CD4-positive, alpha-beta T cell treated with Interleukin-21 for 1 hour (primary cell): ENCODE measurements at places on chromosomes 13 and 19.

- DNase-seq, result no peak
These were observed 204.9 kb downstream of the COL4A1 start for GRCh38 chr13:110102053-110102452.

DNA sequence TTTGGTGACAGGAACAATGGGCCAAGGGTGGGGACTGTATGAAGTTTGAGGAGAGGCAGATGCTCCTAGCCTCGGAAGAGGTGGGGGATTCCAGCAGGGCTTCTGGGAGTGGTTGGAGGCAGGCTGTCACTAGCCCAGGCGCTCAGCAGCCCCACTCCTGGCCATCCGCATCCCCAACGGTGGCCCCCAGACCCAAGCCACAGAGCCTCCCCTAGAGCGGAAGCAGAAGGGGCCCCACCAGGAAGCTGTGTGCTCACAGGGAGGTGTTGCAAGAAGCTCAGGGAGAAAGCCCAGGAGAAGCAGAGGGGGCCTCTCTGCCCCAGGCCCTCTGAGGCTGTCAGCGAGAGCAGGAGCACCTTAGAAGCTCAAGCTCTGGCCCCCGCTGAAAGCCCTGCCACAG is 8.3 kb downstream of the PRAM1 start:
- DNase-seq, result no peak

DNA sequence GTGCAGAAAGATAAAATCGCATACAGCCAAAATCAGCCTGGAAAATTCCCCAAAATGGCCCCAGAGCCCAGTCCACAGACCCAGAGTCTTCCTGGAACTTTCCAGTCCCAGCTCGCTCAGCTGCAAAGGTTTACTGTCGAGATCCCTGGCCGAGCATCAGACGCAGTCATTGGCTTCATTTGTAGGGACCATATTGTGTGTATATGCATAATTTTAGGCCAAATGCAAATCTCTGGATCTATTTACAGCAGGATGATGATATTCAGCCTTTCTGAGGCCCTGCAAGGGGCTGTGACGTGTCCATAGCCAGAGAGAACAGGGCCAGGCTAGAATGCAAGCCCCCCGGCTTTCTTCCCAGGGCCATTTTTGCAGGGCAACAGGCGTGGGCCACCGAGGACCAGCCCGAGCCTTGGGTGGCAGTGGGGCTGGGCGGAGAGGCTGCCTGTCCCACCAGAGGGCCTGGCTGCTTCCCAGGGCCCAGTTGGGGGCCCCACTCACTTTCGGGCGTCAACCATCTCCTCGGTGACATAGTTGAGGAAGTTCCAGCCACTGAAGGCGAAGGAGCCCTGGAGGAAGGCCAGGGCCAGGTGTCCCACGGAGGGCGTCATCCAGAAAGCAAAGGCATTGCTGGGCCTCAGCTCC is 13.7 kb downstream of the SLC7A10 start:
- DNase-seq, result no peak

DNA sequence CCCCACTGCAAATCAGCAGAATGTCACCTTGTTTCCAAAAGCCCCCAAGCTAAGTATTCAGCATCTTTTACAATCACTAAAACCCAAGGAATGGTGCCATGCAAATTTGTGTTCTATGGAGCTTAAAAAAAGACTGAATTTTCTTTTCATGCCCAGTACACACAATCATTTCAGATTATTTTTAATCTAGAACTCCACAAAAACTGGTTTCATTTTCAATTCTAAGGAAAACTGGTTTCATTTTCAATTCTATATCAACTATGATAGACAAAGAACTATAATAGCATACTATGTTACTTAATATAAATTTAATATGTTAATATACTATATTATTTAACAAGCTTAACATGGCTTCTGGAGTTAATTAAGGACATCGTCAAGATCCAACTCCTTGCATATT is 88.4 kb upstream of the DOCK9 start:
- no peak for DNase-seq

DNA sequence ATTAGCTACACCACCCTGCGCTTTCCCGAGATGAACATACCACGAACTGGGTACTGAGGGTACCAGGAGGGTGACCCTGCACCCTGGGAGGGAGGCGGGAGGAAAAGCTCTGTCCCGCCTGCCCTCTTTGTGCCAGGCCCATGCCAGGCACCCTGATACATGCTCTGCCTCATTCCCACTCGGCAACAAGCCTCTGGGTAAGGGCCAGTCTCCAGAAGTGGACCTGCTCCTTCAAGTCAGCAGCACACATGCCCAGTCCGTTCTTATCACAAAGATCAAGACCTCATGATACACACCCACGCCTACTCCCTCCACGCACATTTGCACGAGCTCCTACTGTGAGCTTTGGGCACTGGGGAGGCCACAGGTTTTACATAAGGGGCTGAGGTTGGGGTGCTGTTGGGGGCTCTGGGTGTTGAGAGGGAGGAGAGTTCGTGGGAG is 2.0 kb upstream of the FFAR1 start:
- DNase-seq, result no peak

- no peak for DNase-seq
These were observed 151.9 kb downstream of the SHISA2 start for GRCh38 chr13:25899952-25900351.

GRCh38 chr13:79398915-79399314 is 7.1 kb downstream of the RBM26 start:
- no peak for DNase-seq

DNA sequence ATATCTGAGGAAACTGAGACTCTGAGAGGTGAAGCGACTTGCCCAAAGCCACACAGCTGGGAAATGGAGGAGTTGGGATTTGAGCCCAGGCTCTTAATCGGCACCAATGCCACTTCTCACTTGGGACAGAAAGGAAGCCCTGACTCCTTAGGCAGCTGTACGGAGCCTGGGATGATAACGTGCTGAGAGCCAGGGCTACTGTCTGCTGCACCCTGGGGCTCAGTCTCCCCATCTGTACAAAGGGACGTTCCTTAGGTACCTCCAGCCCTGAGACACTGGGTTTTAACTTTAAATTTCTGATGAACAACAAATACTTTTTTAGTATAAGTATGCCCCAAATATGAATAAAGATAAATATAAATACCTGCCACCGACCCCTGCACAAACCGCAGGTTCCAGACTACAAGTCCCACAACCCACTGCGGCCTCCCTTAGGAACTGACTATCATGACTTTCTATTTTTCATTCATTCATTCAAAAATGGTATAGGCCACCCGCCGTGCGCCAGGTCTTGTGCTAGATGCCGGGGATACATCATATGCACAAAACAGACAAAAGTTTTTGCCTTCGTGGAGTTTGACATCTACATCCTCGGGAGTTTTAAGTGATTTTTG is 776 bp upstream of the NCLN start:
- no peak for DNase-seq

DNA sequence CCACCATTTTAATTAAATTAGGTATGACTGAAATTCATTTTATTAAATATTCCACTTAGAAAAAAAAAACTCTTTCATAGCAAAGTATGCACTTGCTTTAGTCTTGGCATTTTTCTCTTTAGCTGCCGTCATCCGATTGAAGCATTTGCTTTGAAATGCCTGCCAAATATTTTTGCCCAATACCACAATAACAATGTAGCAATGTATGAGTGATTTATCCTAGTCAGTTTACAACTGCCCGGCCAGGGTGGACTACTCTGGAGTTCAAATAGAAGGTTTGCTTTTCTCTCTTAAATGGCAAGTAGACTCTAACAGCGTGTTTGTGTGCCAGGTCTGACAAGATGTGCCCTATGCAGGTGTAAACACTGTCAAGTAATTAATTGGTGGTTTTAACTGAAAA is 675.3 kb upstream of the SGCG start:
- DNase-seq, result no peak

- no peak for DNase-seq
These were observed 38.2 kb downstream of the MZT1 start for GRCh38 chr13:72689181-72689696.

DNA sequence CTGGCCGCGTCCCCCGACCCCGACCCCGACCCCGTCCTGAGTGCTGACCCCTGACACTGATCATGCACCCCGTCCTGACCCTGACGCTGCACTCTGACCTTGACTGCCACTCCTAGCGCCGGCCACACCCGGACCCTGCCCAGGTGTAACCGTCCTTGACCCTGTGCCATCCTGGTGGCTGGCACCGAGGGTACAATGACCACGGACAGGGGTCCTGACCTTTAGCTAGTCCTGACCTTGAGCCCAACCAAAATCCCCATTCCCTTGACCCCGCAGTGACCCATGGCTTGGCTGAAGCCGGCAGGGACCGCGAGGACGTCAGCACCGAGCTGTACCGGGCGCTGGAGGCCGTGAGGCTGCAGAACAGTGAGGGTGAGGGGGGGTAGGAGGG is 25.9 kb downstream of the CLEC4M start:
- no peak for DNase-seq

GRCh38 chr13:106129273-106129672 is 406.2 kb downstream of the EFNB2 start:
- no peak for DNase-seq

GRCh38 chr13:103726808-103727207 is 660.6 kb upstream of the SLC10A2 start:
- DNase-seq, result no peak

DNA sequence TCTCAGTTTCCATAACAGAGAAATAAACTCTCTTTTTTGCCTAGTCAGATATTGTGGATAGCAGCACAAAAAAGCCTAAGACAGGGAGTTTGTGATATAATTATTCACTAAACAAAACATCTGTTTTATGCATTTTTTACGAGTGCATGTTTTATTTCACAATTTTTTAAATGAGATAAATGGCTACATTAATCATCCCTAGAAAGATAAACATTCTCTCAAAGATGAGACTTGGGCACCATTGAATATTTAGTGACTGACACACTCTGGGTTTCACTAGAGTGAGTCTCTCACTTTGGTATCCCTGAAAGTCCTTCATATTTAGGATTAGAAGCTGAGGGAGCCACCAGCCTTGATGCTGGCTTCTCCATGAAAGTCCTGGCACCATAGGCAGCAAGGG is 74.3 kb upstream of the LRCH1 start:
- DNase-seq, result no peak

GRCh38 chr19:58585442-58586132 is 12.5 kb upstream of the MZF1 start:
- DNase-seq, result no peak

GRCh38 chr13:95243207-95243606 is 58.0 kb downstream of the ABCC4 start:
- DNase-seq, result no peak

DNA sequence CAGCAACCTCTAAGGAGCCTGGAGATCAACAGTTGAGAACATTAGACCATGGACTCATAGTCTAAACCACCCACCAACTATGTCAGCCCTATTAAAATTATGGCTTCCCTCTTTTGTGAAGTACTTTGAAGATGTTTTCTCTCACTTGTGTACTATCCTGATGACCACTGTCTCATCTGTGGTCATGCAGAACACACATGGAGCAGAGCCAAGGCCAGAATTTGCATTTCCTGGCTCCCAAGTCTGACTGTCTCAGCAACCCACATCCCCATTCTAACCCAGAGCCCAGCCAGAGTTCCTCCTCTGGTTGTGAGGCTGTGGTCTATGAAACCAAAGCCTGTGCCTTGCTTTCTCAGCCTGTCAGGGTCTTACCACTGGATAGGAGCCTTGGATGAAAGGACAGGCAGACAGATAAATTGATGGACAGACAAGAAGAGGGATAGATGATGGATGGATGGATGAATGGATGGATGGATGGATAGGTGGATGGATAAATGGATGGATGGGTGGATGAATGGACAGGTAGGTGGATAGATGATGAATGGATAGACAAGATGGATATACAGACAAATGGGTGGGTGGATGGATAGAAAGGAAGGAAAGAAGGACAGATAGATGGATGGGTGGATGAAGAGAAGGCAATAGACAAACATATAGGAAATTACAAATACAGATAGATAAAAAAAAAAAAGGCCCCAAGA is 35.4 kb downstream of the ZNF557 start:
- DNase-seq, result peak; percentile 2

DNA sequence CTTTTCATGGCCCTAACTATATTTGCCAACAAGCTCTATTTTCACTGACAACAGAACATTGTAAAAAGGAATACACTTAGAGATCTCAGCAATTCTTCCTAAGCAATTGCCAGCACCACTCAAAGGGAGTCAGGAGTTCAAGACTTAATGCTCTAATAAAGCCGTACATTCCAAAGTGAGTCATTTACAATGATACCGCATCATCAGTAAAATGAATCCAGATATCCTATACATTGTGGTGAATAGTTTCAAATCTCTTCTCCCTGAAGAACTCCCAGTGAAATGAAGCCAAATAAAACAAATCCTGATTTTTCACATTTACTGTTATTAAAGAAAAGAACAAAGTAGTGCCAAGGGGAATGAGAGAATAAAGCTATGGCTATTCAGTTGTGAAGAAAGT is 2898.7 kb upstream of the PCDH20 start:
- no peak for DNase-seq

- peak; percentile 69 for DNase-seq
These were observed 75.6 kb upstream of the TM9SF2 start for GRCh38 chr13:99425485-99426341.

DNA sequence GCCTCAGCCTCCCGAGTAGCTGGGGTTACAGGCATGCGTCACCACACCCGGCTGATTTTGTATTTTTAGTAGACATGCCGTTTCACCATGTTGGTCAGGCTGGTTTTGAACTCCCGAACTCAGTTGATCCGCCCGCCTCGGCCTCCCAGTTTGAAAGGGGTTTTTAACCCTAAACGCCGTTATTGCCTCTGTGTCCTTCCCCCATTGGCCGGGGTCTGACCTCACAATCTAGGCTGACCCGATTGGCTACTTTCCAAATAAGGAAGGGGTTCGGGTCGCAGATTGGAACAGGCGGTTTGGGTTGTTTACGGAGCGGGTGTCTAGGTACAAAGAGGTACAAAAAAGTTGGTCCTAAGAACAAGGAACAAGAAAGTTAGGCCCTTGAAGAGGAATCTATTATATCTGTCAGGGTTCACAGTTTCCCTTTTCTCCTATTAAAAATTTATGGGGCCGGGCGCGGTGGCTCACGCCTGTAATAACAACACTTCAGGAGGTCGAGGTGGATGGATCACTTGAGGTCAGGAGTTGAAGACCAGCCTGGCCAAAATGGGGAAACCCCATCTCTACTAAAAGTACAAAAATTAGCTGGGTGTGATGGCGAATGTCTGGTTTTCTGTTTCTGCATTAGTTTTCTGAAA is 1.0 kb downstream of the ZNF253 start:
- DNase-seq, result peak; percentile 75

GRCh38 chr19:16085115-16085514 is 8.8 kb downstream of the TPM4 start:
- no peak for DNase-seq

GRCh38 chr19:39524495-39524894 is 8.2 kb downstream of the EID2B start:
- no peak for DNase-seq

GRCh38 chr19:48713041-48713863 is 6.3 kb downstream of the MAMSTR start:
- no peak for DNase-seq

GRCh38 chr19:1975162-1975480 is 34.1 kb downstream of the CSNK1G2 start:
- no peak for DNase-seq
